GM20000 (cell line): ENCODE measurements at places on chromosomes 2 and 18.

DNA sequence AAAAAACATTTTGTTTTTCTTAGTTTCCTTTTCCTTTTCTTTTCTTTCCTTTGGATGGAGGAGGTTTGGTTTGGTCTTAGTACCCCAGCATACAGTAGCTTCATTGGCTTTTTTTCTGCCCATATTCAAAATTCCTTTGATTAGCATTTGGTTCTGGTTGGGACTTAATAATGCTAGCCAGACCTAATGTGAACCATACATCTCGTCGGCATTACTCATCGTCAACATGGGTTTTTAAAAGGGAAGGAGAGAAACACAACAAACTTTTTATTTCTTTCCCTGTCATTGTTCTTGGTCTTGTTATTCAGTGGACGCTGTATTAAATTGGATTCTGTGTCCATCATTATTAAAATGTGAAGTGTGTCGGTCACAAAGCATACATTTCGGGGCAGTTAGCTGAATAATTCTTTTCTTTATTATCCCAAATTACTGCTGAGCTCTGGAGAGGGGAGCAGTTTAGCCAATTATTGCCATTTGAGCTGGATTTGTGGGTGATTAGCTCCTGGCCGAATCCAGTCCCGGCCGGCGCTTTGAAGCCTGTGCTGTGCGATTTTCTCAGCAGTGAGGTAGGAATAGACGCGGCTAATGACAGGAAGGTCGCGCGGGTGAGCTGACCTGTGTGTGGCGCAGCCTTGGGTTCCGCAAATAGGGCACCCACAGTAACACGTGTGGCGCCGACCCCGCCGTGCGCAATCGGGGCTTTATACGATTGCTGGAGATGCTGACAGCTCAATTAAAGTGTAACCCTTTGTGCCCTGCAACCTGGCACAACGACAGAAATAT lies 303.3 kb downstream of the GBX2 start:
- DNase-seq, result no peak

DNA sequence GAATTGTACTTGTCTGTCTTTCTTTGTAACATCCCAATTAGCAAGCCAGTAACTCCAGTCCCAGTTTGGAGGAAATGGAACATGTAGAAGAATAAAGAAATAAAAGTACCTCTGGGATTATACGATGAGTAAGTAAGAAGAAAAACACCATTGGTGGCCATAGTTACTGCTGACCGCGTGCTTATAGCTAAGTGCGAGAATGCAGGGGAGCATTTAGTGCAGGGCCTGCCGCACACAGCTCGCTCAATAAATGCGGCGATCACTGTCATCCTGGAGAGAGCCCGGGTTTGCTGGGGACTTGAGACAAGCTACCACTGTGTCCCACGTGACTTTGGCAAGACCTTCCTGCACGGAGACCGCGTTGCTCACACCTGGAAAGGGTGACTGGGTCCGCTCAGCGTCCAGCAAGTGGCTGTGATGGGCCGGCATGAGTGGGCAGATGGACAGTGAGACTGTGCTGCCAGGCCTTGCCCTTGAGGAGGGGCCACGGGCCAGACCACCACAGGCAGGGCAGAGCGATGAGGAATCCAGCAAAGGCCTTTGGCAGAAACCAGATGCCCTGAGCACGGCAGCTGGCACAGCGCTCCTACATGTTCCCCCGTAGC lies 54.8 kb downstream of the ADI1 start:
- no peak for DNase-seq

GRCh38 chr18:21865043-21865442 lies 124.5 kb downstream of the MIB1 start:
- DNase-seq, result no peak

GRCh38 chr2:208669394-208669793 lies 262.8 kb downstream of the PTH2R start:
- DNase-seq, result no peak

- no peak for DNase-seq
Observed at GRCh38 chr2:85522090-85522647, 16.8 kb upstream of the MAT2A start.

DNA sequence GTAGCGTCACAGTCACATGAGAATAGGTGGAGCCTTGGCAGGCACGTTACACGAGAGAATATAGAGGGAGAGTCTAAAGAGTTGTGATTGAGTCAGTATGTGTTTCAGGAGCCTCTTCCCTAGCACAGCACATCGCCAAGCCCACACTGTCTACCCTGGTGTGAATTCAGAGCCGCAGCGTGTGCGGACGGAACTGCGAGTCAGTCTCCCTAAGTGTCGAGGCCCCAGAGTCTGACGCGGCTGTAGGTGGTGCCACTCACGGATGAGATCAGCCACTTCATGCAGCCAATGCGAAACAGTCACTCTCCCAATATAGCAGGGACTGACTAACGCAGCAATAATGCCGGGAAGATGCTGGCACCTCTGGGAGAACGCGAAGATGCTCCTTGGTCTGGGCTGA lies 587.3 kb upstream of the ID2 start:
- DNase-seq, result no peak

DNA sequence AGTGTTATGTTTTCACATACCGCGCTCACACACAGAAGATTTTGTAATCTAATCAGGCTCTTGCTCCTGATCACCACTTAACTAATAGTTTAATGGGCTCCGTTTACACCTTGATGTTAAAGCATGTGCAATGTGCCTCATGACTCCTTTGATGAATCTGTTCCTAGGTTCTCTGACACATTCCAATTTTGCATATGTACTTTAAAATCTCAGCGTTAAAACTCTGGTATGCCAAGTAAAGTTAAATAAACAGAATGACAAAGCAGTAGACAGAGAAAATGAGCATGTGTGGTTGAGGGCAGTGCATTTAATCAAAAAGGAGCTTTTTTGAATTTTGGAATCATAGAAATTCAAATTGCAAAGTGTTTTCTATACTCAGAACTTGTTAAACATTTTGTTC lies 96.4 kb downstream of the TCF4 start:
- no peak for DNase-seq

- DNase-seq, result no peak
Observed at GRCh38 chr2:172248785-172249187, 146.1 kb upstream of the DLX2 start.

DNA sequence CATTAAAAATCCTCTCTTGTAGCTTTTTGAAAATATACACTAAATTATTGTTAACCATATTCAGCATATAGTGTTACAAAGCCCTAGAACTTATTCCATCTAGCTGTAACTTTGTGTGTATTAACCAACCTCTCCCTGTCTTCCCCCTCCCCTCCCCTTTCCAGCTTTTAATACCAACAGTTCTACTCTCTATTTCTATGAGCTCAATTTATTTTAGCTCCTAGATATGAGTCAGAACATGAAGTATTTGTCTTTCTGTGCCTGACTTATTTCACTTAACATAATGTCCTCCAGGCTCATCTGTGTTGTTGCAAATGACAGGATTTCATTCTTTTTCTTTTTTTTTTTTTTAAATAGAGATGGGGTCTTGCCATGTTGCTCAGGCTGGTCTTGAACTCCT lies 45.1 kb downstream of the GPD2 start:
- no peak for DNase-seq

DNA sequence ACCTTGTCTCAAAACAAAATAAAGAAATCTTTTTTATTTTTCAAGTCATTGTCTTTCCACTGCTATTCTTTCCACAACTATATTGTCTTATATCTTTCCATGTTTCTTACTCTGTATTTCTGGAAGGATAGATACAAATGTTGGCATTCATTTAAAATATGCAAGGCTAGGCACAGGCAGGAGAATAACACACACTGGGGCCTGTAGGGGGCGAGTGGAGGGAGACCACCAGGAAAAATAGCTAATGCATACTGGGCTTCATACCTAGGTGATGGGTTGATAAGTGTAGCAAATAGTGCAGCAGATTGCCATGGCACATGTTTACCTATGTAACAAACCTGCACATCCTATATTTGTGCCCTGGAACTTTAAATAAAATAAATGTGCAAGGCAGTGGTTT lies 9.6 kb downstream of the MRPL30 start:
- no peak for DNase-seq

- peak; percentile 35 for DNase-seq
Observed at GRCh38 chr18:36187826-36188721, 777 bp downstream of the MOCOS start.

DNA sequence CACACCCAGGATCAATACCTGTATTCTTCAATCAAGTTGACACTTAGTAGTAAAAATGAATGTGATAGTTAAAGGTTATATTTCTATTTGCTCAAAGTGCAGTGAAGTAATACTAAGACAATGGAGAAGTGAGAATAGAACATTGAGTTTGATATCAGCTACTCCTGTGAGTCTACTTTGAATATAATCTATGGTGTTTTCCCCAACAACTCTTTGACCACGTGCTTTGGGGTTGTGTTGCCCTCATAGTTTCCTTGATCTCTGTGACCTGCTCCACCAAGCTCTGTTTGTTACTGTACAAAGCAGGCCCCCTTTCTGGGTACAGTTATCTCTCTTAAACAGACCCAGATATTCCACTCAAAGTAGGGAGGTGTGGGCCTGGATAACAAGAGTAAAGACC lies 222.9 kb downstream of the GALR1 start:
- no peak for DNase-seq

GRCh38 chr2:202270487-202270886 lies 4.9 kb downstream of the NOP58 start:
- DNase-seq, result no peak

DNA sequence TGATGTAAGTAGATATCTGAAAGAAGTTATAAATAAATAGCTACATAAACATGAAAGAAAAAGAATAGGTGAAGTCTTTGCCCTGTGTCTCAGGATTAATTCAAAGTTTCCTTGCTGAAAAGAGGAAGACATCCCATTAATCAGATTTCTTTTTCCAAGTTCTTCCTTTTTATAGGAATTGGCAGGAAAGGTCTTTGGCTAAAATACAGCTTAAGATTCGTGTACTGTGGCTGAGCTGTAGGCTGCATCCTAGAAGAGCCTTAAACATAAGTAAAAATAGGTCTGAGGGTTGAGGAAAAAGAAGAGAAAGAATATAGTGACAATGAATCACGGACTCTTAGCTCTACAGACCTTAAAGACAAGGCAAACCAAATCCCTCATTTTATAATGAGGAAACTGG lies 579.9 kb downstream of the NRXN1 start:
- DNase-seq, result no peak

DNA sequence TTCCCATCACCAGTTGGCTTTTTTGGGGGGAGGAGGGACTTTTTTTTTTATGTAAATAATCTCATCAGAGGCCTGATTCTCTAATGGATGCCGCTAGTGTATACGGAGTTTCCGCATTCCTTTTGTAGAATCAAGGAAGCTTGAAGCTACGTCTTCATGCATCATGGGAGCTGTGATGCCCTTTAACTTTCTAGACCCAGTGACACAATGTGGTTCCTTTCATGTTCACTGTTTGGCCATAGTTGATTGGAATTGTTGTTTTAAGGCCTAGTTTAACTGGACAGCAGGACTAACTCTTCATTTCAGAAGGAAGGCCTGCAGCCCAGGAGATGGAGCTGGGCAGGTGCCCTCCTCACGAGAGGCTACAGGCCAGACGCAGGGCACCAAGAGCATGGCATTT lies 287.9 kb downstream of the AGAP1 start:
- DNase-seq, result no peak

GRCh38 chr18:42113529-42114191 lies 158.6 kb downstream of the PIK3C3 start:
- DNase-seq, result peak; percentile 5

DNA sequence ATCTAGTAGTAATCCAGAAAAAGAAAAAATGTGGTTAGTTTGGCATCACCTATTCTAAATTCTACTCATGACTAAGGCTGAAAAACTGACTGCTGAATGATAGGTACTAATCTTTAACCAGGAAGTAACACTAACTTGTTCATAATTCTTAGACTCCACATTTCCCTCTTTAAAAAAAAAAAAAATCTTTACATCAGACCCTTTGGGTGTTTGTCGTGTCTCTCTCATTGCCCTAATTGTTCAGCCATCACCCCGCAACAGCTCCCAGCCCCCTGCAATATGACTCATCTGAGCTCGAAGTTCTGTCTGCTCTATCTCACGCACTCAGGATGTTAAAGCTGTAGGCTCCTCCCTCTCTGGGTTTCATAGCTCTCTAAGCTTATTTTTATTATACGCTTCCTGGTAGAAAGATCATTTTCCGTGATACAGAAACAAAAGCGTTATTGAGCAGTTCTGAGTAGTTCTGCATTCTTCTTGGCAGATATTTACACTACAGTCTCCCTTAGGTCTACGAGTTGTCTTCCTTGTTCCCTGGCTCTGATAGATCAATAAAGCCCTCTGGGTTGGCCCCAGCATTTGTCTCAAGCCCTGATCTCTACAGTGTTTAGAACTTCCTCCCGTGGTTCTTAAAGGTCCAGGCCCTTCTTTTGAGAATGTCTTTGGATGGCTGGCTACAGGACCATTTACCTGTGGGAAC lies 95.6 kb downstream of the TNFRSF11A start:
- peak; percentile 74 for DNase-seq

GRCh38 chr2:106866641-106867040 lies 19.3 kb downstream of the ST6GAL2 start:
- no peak for DNase-seq

- no peak for DNase-seq
Observed at GRCh38 chr2:25929789-25930473, 51.6 kb upstream of the ASXL2 start.

DNA sequence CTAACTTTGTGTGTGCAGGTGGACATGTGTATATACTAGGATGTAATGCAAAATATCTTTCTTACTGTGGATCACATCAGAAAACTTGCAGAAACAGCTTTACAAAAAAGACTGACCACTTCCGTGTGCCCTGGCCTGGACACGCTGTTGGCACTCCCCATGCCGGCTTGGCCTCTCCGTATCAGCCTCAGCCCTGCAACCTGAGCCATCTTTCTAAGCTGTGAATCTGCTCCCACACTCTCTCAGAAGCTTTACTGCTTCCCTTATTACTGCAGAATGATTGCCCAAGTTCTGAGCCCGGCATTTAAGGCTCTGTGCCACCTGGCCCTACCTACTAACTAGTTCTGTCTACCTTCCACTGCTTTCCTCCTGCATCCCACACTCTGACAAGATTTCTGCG lies 37.8 kb downstream of the MYO7B start:
- no peak for DNase-seq

DNA sequence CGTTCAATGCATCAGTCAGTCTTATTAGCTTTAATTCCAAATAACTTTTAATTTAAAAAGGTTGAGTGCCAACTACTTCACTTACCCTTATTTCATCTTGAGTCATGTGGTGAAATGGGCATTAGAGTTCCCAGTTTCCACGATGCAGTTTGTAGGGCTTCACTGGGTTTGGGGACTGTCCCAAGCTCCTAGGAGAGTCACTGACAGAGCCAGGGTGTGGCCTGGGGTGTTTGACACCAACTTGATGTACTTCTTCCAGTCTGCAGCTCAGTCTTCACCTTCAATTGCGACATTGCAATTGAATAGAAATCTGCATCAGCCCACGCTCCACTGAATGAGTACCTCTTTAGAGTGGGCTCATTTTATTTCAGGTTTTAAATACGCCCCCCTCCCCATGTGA lies 165.3 kb downstream of the ARL4C start:
- DNase-seq, result no peak

DNA sequence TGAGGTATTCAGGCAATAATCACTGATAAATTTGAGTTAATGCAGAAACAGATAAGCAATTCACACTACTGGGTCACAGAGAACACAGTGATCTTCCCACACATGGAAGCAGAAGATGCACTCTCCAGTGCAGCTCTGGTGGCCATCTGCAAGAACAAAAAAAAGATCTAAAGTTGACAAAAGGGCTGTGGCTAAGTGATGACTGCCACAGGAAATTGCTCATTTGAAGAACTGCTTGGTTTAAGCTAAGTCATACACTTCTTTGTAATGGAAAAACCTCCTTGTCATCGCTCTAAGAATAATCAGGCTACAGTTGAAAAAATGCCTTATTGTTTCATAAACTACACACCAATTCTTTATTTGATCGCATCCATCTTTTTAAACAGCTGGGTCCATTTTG lies 115.1 kb downstream of the DTNB start:
- DNase-seq, result peak; percentile 76
